AG04449 (cell line): ENCODE measurements at places on chromosomes 4 and X.

- DNase-seq = no peak
Measured at GRCh38 chr4:54333657-54334056, 104.6 kb downstream of the PDGFRA start.

DNA sequence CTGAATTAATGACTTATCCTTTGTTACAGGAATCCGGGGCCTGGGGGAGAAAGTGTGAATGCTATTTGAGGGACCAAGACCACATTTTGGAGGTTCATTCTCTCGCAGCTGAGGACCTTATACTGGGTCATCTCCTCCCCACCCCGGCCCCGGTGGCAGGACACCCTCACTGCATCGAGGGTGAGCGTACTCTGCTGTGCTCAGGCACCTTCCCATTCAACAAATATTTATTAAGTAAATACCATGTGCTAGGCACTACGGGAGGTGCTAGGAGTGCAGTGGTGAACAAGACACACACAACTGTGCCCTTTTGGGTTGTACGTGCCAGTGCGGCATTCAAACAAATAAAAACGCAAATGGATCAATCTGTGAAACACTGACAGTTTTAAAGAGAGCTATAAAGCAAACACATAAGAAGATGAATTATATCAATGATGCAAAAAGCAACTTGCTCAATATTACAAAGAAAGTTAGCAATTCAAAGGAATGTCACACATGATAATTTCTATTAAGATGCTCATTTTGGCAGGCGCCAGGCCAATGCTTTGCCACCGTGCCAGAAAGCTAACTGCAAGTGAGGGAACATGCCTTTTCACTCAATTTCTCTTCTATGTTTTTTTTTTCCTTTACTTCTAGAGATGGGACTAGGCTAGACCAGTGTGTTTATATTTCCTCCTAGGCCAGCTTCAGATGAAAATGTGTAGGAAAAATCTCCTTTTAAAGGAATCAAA is 24.6 kb downstream of the ADGRG2 start:
- no peak for DNase-seq

DNA sequence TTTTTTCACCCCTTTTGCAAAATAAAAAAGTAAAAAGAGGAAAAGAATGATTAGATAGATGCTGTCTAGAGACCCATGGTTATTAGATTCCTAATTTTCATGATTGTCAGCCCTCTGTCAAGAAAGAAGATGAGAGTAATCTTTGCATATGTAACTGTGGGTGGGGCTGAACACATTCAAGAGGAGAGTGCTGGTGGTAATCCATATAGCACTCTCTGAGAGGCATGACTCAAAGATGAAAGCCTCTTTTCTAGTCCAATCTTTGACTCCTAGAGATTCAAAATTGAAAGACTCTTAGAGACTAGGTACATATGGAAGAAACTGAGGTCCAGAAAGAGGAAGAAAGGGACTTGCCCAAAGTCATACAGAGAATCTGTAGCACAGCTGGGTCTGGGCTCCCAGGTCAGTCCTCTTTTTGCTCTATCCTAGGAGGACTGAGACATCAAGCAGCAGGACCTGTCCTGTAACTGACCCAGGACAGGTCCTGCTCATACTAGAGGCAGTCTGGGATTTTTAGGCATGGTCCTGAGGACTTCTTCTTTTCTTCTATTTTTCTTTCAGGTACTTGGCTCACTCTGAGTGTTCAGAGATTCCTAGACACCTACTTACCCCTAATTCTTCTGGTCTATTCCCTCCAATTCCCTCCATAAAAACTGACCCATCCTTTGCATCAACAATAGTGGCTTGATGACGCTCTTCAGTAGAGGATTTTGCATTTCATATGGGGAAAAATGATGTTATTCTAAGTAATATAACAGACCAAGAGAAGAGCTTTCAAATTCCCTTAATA is 23.8 kb downstream of the VSIG4 start:
- DNase-seq = no peak

DNA sequence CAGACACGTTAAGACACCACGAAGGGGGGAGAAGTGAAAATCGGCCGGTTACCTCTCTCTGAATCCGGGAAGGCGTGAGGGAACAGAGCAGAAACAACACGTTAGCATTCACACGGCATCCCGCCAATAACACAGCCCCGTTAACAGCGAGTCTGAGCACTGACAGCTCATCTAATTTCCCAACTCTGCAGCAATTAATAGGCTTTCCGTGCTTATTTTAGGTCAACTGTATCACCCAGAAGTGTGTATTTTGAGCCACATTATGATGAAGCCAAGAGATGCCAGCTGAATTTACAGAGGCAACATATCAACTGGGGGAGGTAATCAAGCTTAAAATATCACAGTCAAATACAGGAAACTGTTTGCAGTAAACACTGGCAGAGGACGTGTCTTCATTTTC is 92.6 kb downstream of the NSUN7 start:
- no peak for DNase-seq
